ENCODE measurements at places on chromosomes 3 and 15.

GRCh38 chr15:64092075-64092820 is 1.4 kb downstream of the CIAO2A start:
- no peak for DNase-seq

GRCh38 chr3:84547971-84548970 is 410.5 kb upstream of the CADM2 start:
- peak; percentile 6 for DNase-seq

DNA sequence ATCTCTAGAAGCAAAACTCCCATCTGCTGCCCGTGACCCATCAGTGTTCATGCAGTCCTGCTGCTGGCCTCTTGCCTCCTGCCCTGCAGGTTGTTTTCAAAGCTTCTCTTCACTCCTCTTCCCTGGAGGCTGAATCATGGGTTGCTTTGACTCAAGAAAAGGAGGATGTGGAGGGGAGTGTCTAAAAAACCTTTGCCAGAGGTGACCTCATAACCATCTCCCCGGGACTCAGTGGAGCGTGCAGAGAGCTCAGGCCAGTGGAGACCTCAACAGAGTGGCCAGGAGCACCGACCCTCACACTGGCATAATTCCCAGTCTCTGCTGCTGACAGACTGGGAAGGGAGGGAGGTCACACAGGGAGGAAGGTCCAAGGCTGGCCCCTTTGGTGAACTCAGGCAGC is 60.9 kb upstream of the ITGA11 start:
- DNase-seq = no peak

DNA sequence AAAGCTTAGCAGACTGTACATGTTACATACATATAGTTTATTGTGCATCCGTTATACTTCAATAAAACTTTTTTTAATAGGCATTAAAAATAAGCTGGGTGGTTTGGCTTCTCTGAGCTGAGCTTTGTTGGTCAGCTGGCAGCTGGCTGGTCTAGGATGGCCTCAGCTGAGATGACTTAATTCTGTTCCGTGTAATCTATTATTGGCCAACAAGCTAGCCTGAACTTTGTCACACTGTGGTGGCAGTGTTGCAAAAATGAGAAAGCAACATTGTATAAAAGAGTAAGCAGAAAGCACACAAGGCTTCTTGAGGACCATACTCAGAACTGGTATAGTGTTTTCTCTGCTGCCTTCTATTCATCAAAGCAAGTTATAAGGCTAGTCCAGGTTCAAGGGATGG is 45.2 kb downstream of the CGGBP1 start:
- DNase-seq = peak; percentile 15

DNA sequence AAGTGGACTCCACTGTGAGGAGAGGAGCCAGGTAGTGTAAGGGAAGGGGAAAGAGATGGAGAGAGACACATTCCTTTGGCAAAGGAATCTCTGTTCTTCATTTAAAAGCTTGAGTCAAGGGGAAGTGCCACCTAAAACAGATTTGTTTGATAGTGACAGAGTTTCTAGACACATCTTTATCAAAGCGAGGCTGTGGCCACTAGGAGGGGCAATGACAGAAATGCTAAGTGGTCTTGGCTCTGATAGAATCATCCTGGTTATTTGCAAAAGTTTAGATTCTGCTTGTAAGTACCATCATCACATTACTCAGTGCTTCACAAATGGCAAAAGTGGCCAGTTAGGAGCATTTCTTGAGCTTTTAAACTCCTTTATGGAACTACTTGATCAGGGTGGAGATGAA is 261.4 kb downstream of the CNTN3 start:
- DNase-seq = no peak

DNA sequence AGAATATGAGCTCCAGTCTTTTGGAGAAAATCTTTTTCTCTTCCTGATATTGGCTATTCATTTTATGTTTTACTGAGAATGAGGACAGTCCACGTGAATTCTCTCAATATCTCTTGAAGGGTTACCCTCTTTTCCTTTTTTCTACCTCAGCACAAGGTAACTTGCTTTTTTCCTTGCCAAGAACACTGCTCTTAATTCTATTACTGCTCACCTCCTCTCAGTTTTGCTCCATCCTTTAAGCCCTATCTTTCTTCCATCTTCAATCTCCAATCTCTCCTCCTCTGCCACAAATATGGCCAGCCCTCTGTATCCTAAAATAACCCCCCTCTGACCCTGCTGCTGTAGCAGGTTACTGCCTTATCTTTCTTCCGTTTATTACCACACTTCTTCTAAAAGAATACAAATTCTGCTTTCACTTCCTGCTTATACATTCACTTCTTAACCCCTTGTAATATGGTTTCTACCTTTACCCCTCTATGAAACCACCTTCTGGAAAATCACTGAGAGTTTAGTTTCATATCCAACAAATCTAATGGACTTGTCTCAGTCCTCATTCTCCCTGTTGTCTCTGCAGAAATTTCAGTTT is 89.0 kb downstream of the NFKBIZ start:
- DNase-seq = peak; percentile 60

DNA sequence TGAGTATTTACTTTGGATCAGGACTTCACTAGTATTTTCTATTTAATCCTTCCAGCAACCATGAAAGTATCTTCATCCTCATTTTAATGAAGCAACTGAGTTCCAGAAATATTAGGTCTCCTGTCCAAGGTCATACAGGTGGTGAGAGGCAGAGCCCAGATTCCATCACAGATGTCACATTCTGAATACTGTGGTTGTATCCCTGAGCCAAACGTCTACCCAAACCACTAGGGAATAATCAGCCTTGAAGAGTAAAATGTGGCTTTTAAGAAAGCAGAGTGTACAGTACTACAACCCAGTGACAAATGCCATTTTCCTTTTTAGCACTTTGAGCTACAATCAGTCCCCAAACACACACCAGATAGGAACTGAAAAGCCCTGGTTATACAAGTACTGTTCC is 93.3 kb upstream of the TRIM42 start:
- no peak for DNase-seq

DNA sequence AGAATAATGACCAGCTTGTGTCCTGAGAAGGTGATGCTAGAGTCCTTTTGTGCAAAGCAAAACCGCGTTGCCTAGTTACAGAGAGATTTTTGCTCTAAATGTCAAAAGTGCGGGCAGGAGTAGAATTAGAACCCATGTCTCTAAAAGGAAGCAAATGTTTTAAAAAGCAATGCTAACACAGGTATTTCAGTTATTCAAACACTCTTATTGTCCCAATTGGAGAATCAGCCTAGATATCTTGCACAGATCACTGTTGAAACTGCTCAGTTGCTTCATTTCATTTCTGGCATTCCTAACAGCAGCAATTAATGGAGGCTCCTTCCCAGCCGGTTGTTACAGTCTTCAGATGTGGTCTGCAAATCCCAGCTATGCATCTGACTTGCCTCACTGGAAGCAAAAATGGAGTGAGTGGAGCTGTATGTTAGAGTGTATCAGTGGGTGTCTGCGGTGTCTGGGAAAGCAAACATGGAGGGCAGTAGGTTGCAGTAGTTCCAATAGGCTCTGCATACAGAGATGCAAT is 55.6 kb upstream of the SEMA6D start:
- DNase-seq = no peak

DNA sequence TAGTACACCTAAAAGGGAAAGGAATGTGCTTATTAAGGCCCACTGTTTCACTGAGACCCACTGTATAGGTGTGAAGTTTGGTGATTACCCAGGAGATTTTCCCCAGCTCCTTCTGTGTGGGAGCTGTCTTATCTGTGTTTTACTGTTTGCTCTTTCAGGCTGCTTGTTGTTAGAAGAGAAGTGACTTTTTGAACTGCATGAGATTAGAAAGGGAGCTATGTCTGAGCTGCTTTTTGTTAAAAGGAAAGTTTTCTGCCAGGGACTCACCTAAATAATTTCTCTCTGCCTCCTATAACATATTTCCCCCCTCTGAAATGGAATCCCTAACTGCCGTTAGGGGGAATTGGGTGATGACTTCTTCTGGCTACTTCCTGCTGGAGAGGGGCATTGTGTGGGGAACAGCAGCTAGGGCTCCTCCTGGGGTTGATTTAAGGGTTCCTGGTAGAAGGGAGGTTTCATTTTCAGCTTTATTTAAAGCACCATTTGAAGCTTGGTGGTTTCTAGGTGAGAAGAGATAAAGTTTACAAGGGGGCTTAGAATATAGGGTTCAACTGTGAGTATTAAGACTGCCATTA is 77.1 kb upstream of the ATP11B start:
- no peak for DNase-seq

DNA sequence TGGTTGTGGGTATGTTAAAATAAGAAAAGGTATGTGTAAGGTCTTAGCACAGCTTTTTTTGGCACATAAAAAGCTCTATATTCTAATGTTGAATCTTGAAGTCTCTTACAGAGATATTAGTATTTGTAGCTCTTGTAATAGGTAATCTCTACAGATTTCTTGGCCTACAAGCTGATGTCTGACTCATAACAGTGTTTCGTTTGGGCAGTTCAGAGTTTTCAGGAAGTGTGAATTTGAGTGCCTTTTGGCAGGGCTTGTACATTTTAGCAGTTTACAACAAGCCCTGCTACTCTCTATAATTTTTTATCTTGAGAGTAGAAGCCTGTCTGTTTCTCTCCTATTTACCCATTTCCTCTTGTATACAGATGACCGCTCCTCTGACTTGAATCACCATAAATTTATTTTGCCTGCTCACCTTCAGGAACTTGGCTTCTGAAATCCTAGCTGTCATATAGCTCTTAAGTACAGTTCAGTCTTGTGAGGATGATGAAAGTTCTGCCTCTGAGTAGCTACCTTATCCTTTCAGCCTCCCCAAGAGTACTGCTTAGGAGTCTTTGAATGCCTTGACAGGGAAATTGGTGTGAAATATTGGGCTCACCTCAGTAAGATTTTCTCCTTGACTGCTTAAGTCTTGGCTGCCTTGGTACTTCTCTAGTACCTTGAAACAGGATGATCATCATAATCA is 419.9 kb upstream of the RARB start:
- no peak for DNase-seq

- DNase-seq = no peak
Measured at GRCh38 chr3:124260206-124260915, 268.4 kb upstream of the ROPN1 start.

DNA sequence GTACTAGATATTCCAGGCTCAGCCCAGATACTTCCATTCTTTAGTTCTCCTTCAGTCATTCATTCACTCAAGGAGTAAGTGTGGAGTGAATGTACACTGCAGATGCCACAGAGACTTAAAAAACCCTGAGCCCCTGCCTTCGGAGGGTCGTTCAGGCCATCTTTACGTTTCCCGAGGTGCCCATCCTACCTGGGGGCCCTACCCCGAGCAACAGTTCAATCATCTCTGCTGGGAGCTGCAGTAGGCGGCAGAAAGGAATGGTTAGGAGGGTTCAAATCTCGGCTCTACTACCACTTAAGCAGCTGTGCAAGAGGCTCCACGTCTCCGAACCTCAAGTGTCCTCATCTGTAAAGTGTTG is 613 bp downstream of the SEC13 start:
- DNase-seq = no peak

Data from HuH-7 (cell line).